ENCODE measurements at places on chromosomes 3 and 15.
A peak's percentile ranks its signal among the peaks of the same experiment; 100 is the strongest.

- DNase-seq, result peak; percentile 68
Measured at GRCh38 chr3:181709537-181710279, 2.0 kb upstream of the SOX2 start.

GRCh38 chr3:128438488-128439072 is 28.1 kb downstream of the DNAJB8 start:
- no peak for DNase-seq

DNA sequence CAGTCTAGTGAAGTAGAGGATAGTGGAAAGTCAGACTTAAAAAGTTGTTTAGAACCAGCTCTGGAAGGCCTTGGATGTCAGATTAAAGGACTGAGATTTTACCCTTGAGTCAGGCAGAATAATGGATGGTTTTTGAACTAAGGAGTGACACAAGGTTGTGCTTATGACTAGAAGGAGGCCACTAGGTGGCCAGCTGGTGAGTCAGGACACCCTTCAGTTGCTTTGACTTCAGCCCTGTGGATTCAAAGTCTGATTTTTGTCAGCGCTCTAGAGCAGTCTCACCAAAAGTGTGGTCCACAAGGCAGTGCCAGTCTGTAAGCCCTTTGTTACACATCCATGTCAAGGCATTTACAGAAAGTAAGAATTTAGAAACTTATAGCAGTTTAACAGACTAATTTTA is 3.8 kb upstream of the GABPB1 start:
- peak; percentile 50 for DNase-seq

DNA sequence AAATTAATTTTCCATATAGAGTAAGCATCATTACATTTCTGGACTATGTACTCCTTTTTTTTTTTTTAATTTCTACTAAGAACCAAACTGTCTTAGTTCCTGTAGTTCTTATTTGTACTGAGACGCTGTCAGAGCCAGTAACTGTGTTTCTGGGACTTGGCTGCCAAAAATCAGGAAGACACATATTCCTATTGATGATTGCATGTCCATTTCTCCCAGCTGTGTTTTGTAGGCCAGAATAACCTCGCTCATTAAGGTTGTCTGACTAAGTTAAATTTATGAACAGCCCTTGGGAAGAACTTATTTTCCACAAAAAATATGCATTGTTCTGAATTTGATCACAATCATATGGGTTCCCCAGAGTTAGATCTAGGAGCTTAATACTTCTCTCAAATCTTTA is 29.5 kb downstream of the PLSCR5 start:
- DNase-seq, result no peak

DNA sequence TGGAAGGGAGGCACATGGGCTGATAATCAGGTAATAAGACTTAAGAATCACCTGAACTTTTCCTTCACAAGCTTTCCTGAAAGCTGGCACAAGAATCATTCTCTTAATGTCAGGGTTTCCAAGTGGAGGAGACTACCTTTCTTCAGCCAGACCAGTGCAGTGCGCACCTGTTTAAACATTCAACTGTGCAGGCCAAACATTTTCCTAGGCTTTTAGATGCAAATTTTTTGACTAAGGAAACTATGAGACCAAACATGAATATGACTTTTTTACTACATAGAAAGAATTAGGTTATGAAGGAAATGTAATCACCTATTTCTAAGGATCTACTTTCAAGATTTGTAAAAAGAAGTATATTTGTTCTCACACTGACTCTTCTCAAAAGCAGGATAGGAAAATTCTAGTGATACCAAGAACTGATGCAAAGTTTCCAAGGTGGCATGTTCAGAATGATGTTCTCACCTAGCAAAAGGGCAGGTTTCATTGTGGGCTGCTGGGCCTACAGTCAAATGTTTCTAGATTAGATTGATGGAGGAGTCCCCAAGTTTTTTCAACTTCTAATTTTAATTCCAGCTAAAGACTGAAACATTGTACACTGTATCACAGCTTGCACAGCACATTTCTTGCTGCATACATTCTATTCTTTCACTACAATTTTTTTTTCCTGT is 339.1 kb downstream of the TIGIT start:
- DNase-seq, result no peak

DNA sequence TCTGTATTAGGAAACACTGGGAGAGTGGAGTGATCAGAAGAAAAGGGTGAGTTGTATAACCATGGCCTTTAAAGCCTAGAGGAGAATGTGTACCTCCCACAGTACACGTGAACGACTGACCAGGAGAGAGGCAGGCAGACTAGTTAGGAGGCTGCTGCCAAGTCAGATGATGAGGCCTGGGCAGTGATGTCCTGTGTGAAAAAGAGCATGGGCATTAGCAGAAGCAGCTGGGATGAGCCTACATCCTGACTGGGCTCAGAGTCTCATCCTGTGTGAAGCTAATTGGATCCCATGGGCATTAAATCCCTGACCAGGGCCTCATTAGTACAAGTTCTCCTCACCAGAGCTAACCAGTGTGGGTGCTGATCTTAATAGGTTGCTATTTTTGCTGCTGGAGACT is 89.1 kb upstream of the SLC2A2 start:
- DNase-seq, result no peak

GRCh38 chr3:186807231-186807630 is 949 bp upstream of the RFC4 start:
- DNase-seq, result no peak

DNA sequence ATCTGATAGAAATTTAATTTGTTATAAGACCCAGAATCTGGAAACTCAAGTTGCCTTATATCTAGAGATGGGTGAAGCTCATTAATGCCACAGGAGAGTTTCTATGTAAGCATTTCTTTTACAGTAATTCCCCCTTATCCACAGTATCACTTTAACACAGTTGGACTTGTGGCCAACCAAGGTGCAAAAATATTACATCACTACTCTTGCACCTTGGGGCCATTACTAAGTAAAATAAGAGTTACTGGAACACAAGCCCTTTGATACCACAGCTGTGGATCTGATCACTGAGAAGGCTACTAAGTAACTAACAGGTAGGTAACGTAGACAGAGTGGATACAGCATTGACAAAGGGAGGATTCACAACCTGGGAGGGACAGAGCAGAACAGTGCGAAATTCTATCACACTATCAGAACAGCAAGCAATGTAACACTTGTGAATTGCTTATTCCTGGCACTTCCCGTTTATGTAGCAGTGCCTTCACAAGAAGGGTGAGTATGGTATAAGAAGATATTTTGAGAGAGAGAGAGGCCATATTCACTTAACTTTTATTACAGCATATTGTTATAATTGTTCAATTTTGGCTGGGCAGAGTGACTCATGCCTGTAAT is 33.9 kb upstream of the TOPBP1 start:
- DNase-seq, result no peak

- DNase-seq, result no peak
Measured at GRCh38 chr15:43511012-43511885, 6.2 kb upstream of the MAP1A start.

DNA sequence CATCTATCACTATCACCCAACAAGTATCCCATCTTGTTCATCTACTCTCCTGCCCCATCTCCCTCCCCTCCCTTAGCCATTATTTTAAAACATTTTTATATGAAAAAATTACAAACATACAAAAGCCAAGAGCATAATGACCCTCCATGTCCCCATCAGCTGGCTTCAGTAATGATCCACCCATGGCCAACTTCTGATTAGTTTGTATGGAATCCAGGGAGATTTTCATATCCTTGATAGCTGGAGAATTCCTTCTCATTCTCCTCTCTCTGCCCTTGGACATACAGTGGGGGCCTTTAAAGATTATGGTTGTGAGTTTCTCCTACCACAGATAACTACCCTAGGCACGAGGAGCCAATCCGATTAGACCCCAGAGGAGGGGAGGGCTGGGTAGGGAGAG is 40.2 kb downstream of the IRAK2 start:
- DNase-seq, result no peak

DNA sequence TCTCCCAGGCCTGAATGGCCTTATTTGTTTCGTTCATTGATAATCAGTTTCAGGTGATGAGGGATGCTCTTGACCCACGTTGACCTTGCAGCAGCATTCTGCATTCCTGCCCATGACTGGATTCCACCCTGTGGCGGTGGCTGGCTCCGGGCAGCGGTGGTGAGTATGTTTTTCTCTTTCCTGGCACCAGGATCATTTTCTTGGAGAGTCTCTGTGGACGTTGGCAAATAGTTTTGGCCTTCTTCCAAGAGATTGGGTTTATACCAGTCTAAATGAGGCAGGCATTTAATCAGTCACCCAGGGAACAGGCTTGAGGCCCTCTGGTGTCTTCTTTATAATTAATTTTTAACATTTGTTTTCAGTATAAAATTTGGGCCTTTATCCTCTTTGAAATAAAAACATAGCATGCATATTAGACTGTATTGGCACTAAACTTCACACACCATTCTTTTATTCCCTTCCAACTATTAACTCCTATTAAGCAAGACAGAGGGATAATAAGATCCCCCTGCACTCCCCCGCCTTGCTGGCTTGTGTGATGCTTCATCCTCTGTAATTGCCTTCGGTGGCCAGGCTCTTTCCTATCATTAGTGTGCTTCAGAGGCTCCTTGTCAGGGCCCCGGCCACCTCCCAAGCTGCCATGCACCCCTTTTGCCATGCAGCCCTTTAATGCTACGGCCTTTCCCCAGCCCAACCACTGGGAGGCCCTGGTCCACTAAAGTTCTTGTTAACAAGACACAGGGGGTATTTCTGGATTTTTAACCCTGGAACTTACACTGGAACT is 176.2 kb upstream of the TOPAZ1 start:
- no peak for DNase-seq

GRCh38 chr3:130557336-130558035 is 40.5 kb downstream of the COL6A6 start:
- no peak for DNase-seq

GRCh38 chr15:40091861-40092255 is 16.8 kb downstream of the BMF start:
- no peak for DNase-seq

- DNase-seq, result no peak
Measured at GRCh38 chr3:81974751-81975150, 213.3 kb upstream of the GBE1 start.

Measured in GM13977 (cell line).